GM12878 (cell line): ENCODE measurements at places on chromosomes 7 and 10.

GRCh38 chr7:102895602-102896001 is 17.2 kb upstream of the LRRC17 start:
- DNase-seq: no peak

DNA sequence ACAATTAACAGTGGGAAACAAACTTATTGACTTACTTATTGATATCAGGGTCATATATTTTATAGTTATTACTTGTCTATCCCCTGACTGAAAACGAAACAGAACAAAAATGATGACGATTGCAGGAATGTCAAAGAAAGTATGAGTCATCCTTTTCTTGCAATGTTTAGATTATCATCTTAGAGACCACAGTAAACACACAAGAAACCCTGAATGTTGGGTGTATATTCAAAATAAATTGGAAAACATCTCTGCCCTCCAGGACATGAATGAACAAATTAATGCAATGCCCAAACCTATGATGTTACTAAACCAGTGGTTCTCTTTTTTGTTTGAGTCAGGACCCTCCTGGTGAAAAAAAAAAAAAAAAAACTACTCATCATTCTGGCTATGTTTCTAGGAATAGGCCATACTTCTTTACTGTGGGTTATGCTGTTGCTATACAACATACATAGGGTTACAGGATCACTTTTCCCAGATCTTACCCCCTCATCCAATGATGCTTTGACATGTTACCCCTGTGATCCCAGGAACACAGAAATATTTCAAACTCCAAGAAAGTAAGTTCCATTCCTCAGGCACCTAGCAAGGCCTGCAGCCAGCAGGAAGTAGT is 623.4 kb upstream of the IGFBP3 start:
- DNase-seq: no peak

GRCh38 chr10:102645388-102645740 is 1.1 kb downstream of the TRIM8 start:
- DNase-seq: no peak

GRCh38 chr7:50333221-50333651 is 28.7 kb downstream of the IKZF1 start:
- DNase-seq: no peak

DNA sequence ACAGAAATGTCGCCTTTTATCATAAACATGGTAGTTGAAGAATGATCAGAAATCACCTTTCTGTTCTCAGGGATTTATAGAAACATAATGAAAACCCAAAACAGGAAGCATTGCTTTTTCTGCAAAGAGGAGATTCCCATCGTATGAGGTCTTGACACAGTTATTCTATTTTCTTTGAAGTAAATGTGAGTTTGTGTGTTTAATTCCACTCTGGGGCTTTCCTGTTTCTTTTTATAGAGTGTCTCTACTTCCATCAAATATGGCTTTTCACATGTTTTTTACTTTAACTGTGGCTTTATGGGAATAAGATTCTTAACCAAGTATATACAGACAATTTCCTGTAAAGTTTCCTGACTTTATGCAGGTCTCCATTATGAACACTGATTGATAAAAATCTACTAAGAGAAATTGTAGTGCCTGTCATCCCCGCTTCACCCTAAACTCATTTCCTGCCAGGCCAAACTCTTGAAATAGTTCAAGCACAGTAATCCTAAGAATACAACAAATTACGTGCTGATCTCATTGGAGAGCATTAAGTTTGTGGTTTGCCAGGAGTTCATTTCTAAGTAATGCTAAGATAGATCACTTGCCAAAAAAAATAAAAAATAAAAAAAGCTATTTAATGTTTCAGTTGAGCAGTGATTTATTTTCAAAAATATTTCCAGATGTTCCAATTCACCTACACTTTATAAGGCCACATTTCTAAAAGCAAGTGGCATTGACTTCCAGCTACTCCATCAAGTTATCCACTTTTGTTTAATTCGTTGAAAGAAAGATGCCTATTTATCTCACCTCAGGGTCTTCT is 52.2 kb upstream of the SEC61G start:
- DNase-seq: no peak

GRCh38 chr7:116182023-116182422 is 28.3 kb upstream of the TES start:
- no peak for DNase-seq

GRCh38 chr7:152984421-152984820 is 224.9 kb downstream of the ACTR3B start:
- DNase-seq: no peak

DNA sequence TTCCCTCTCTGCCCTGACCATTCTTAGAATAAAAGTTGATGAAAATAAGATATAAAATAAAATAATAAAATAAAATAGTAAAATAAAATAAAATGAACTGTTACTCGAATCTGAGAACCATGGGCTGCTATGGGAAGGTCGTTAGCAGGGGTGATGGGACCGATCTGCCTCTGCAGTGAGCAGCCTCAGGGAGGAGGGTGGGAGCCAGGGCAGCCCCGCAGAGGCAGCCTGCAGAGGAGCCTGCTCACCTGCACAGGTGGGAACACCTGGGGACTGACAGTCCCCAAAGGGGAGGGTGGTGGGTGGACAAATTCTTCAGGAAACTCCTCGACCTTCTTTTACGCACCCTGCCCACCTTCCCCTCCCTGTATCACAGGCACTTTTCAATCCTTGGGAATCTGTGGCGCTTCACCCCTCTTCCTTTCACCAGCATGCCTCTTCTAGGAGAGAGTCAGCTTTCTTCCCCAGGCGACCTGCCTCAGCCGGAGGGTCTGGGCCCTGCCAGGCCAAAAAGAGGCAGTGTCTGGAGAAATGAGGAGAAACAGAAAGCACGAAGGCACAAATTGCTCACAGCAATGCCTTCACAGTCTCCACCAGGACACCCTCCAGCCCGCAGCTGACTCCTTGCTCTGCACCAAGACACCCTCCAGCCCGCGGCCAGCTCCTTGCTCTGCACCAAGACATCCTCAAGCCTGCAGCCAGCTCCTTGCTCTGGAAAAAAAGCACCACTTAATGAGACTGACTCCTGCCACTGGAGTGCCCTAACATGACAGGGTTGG is 368.4 kb upstream of the SHH start:
- no peak for DNase-seq

DNA sequence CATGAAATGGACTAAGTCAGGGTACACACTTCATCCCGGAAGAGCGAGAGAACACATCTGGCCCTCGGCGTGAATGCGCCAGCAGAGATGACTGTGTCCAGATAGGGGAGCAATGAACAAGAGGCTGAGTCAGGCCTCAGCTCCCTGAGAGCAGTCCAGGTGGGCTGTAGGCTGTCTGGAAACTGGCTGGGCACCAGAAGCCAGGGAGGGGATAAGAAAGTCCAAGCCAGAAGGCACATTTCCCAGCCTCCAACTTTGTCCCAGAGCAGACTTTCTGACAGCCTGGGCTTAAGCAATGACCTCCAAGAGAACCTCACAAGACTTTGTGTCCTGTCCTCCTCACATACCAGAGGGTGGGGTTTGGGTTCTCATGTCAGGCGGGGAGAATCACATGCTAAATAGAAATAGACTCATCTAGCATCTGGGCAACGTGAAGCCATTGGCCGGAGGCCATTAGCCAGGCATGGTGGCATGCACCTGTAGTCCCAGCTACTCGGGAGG is 157.2 kb downstream of the ARHGAP12 start:
- no peak for DNase-seq

GRCh38 chr10:100948916-100949315 is 20.4 kb upstream of the SEMA4G start:
- no peak for DNase-seq

- no peak for DNase-seq
These were observed 36.6 kb upstream of the LRRC18 start for GRCh38 chr10:48976196-48976595.

GRCh38 chr7:101564778-101565211 is 64.3 kb downstream of the MYL10 start:
- no peak for DNase-seq

- no peak for DNase-seq
These were observed 42.5 kb upstream of the LRGUK start for GRCh38 chr7:134084488-134085144.

DNA sequence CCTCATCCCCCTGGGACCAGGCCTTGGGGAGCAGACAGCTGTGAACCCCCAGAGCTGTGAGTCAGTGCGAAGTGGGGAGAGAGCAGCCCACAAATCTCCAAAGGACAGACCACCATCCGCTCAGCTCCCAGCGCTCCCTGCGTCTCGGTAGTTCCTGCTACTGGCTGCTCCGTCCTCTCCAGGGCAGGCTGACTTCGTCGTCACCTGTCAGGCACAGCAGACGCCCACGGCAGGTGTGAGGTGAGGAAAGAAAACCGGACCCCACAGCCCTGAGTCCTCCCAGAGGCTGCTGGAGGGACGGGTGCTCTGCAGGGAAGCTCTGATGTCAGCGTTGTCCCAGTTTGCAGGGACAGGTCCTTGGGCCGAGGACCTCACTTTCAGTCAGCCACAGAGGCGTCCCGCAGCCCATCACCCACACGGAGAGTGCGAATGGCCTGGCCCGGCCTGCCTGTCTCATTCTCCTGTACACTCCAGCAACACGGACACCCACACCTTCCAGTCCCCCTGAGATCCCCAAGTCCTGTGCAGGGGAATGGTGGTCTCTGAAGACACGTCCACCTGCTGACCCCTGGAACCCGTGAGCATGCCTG is 95.2 kb downstream of the DNAJB6 start:
- no peak for DNase-seq

- no peak for DNase-seq
These were observed 22.2 kb upstream of the SH2B2 start for GRCh38 chr7:102264367-102264891.

GRCh38 chr7:101436221-101436735 is 73.6 kb downstream of the COL26A1 start:
- no peak for DNase-seq

- no peak for DNase-seq
These were observed 60.7 kb downstream of the VCL start for GRCh38 chr10:74058658-74059057.

DNA sequence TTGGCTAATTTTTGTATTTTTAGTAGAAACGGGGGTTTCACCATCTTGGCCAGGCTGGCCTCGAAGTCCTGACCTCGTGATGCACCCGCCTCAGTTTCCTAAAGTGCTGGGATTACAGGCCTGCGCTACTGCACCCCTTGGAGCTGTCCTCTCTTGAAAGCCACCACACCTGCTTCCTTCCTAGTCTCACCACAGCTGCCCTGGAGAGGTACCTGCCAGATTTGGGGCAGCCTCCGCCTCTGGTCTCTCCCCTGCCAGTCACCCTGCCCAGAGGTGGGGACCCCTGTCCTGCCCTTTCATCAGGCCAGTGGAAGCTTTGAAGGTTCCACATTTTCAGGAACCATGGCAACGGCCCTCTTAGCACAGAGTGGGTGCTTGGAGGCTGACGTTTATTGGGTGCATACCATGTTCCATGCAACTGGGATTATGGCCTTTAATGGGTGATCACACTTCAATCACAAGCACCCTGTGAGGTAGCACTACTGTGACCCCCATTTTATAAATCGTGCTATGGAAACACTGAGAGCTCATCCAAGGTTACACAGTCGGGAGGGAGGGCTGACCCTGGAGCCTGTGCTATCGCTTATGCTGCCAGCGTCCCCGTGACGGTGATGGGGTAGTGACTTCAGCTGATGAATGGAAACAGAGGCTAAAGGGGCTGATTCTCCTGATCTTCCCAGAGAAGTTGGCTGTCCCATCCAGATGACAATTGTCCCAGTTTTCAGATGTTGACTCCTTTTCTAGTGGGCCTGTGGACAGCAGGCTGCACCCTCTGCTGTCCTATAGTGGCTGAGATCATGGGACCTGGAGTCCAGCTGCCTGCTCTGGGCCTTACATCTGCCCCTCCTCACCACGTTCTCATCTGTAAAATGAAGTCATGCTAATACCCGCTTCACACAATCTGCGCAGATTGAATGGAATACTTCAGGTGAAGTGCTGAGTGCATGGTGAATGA is 11.5 kb upstream of the FGFR2 start:
- DNase-seq: no peak

DNA sequence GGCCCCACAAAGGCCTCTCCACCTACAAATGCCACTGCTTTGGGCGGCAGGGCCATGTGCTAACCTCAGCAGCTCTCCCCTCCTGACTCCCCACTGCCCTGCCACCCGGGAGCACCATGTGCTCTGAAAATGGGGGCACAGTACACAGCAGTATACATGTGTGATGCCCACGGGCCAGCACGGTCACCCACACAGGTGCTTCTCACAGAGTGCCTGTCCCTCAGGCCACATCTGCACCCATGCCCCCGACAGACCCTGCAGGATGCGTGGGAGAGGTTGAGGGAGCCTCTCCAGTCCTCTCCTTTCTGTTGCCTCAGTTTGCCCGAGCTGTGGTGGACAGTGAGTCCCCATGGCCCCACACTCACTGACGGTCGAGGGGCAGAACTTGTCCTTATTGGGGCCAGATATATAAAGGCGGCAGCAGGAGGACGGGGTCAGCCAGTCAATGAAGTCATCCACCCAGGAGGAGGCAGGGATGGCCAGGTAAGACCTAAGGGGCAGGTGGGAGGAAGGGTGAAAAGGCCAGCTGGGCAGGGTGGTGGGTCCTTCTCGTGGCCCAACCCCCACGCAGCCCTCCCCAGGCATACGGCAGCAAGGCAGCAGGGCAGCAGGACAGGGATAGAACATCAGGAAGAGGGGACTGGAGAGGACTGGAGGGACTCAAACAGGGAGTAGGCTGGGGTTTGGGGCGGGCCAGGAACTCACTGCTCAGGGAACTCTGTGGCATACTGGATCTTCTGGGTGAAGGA is 19.6 kb downstream of the NPC1L1 start:
- no peak for DNase-seq

- no peak for DNase-seq
These were observed 77.3 kb downstream of the CCSER2 start for GRCh38 chr10:84405662-84406061.

- no peak for DNase-seq
These were observed 154.5 kb downstream of the WDR37 start for GRCh38 chr10:1210667-1211066.

GRCh38 chr10:132811891-132812481 is 26.0 kb upstream of the NKX6-2 start:
- no peak for DNase-seq
